ENCODE measurements at places on chromosomes 3 and 15. TPM values are rescaled to one million over a fixed set of nuclear protein-coding genes. Genes with fewer than 3 reads are reported as not detected.

GPD1L gene
- 13.4 TPM for polyA plus RNA-seq

- DNase-seq: no peak
Observed at GRCh38 chr15:96359616-96360521, 29.4 kb downstream of the NR2F2 start.

PEX11A gene
- 31.8 TPM for polyA plus RNA-seq

CCR1 gene
- polyA plus RNA-seq: 4.9 TPM

EOMES gene
- 0.84 TPM for polyA plus RNA-seq

DNA sequence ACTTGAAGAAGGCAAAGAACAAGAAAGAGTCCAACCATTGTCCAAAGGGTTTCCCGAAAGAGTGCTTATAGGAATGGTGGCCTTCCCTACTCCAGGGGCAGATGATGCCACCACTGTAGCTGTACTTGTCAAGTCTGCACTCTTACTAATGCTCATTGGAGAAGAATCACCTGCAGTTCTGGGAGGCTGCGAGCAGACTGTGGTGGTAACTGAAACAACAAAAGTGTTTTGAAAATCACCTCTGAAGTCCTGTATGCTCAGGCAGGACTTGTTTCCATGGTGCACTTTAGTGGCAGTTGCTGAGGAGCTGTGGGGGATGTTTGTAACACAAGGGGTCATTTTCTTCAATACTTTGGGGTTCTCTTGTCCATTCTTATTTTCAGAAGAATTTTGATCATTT lies 36.0 kb downstream of the USF3 start:
- no peak for DNase-seq

SLC9C1 gene
- polyA plus RNA-seq: 20.0 TPM

DNA sequence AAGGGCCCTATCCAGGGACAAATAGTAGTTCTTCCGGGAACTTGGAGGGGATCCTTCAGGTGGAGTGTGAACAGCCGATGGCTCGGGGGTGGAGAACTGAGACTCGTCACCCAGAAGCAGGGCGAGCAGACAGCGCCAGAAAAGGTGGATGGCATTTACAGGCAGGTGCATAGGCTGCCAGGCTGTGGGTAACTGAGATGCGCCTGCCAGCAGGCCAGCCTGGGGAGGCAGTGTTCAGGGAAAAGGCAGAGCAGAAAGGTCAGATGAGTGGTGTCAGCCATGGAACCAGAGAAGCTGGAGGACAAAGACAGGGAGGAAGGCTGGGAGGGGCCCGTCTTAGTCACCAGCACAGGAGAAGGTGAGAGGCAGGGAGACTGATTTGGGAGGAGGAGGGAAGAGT lies 53.0 kb upstream of the SEC22A start:
- DNase-seq: no peak

DNA sequence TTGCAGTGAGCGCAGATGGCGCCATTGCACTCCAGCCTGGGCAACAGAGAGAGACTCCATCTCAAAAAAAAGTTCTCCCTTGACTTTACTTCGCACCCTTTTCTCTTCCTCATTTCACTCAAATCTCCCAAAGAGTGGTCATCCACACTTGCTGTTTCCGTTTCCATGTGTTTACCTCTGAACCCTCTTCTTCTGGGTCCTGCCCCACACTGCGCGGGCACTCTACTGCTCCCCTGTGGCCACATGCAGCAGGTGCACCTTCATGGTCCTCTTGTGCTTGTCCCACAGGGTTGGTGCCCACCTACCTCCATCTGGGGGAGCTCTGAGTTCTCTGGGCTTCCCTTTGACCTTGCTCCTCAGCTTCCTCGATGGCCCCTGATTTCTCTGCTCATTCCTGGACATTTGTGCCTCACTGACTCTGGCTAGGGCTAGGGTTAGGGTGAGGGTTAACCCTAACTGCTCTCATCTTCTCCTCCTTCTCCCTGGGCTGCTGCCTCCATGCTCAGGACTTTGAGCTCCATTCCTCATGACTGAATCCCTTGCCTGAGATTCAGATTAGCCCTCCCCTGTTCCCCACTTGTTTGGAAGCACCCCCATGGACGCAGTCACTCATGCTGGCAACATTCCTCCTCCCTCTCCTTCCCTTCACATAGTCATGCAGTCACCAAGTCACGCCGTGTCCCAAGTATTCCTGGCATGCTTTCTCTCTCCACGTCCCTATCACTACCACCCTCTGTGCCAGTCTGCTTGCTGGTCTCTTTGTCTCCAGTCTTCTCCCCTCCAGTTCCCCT lies 26.6 kb upstream of the KY start:
- peak; percentile 55 for DNase-seq

GRCh38 chr3:110479731-110480130 lies 591.9 kb upstream of the NECTIN3 start:
- DNase-seq: no peak

FBXW12 gene
- 0.98 TPM for polyA plus RNA-seq

- no peak for DNase-seq
Observed at GRCh38 chr15:58306591-58307312, 125.0 kb upstream of the LIPC start.

- peak; percentile 12 for DNase-seq
Observed at GRCh38 chr15:29680465-29681165, 141.7 kb downstream of the TJP1 start.

GOLGA8M gene
- polyA plus RNA-seq: 8.7 TPM
